ENCODE measurements at places on chromosomes 1 and 21. TPM values are rescaled to one million over a fixed set of nuclear protein-coding genes. Genes with fewer than 3 reads are reported as not detected.
A peak's percentile ranks its signal among the peaks of the same experiment; 100 is the strongest.

DNA sequence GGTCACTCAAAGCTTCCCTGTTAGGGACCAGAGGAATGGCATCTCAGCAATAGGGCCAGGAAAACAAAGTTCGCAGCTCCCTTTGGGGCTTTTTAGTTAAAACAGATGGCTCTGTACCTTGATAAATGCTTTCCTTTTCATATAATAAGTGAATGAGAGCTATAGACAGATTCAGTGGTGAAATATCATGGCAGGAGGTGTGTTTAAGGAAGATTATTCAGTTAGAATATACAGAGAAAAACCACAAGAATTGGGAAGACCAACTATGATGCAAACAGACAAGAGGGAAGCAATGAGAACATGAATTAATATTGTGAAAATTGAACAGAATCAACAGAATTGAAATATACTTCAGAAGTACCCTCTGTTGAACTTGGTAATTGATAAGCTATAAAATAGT lies 379.4 kb downstream of the PLPP3 start:
- H3K4me1 ChIP-seq = peaks cover 12% of the 10 kb centered on the region
- no peak overlapping the region for H3K4me3 ChIP-seq
- no peaks in the 10 kb centered on the region for H3K27me3 ChIP-seq
- no peak overlapping the region for H3K27ac ChIP-seq
- DNase-seq = no peak

The CLDN14 gene
- total RNA-seq = not detected

DNA sequence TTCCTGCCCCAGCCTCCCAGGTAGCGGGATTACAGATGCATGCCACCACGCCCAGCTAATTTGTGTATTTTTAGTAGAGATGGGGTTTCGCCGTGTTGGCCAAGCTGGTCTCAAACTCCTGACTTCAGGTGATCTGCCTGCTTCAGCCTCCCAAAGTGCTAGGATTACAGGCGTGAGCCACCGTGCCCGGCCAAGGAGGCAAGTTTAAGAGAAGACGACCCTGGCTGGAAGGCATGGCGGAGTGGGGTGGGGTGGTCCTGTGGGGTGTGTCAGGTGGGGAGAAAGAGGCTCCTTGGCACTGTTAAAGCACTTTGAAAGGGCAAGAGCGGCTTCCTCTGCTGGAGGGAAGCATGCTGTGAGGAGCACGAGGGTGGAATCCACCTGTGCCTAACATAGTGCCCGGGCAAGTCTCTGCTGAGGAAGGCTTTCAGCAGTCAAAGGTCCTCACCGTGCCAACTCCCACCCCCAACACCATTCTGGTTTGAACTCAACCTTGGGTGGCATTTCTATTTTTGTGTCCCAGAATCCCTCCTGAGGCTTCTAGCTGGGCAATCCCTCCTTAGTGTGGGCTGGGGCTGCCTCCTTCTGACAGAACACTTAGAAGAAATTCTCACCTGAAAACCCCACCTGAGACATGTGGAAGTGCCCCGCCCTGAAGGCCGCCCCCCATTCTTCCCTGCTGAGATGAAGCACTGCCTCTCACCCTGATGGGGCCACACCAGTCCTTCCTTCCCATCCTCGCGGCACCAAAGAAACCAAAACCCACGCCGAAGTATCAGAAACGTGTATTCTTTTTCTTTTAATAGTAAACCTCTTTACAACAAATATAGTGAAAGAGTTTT lies 37.4 kb downstream of the MEF2D start:
- peaks cover 22% of the 10 kb centered on the region for H3K36me3 ChIP-seq
- H3K4me1 ChIP-seq = peaks cover 18% of the 10 kb centered on the region
- H3K27me3 ChIP-seq = no peaks in the 10 kb centered on the region
- DNase-seq = no peak
- H3K4me3 ChIP-seq = no peak overlapping the region
- H3K27ac ChIP-seq = no peak overlapping the region

- DNase-seq = no peak
- no peak overlapping the region for H3K27ac ChIP-seq
- no peaks in the 10 kb centered on the region for H3K27me3 ChIP-seq
- H3K4me1 ChIP-seq = no peaks in the 10 kb centered on the region
- H3K4me3 ChIP-seq = no peak overlapping the region
These were observed 29.1 kb upstream of the F13B start for GRCh38 chr1:197096137-197096536.

- H3K36me3 ChIP-seq = no peaks in the 10 kb centered on the region
- H3K27me3 ChIP-seq = no peaks in the 10 kb centered on the region
- no peaks in the 10 kb centered on the region for H3K4me1 ChIP-seq
- H3K27ac ChIP-seq = no peak overlapping the region
These were observed 45.6 kb downstream of the XCL2 start for GRCh38 chr1:168498159-168498631.

DNA sequence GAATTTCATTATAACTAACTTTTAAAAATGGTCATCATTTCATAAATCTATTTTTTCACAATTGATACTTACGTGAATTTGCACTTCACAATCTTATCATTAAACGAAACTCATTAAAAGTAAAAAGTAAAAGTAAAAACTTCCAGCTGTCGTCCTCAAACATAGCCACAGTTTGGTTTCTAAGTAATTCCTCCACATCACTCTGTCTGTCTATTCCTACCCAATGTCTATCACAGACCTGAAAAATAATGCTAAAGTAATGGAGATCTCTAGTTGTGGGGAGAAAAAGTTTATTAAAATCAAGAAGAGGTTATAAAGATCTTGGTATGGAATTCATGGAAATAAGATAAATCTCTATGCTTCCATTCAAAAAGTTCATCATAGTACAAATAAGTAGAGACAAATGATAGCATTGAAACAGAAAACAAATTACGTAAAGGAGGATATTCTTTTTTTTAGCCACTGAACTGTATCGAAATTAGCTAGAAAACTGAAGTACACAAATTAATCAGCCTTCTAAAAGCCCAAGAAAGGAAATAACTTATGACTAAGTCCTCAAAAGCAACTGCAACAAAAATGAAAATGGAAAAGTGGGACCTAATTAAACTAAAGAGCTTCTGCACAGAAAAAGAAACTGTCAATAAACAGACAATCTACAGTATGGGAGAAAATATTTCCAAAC lies 148.6 kb downstream of the TIAM1 start:
- H3K27me3 ChIP-seq = no peaks in the 10 kb centered on the region
- H3K4me3 ChIP-seq = no peak overlapping the region
- H3K27ac ChIP-seq = no peak overlapping the region
- no peaks in the 10 kb centered on the region for H3K4me1 ChIP-seq

DNA sequence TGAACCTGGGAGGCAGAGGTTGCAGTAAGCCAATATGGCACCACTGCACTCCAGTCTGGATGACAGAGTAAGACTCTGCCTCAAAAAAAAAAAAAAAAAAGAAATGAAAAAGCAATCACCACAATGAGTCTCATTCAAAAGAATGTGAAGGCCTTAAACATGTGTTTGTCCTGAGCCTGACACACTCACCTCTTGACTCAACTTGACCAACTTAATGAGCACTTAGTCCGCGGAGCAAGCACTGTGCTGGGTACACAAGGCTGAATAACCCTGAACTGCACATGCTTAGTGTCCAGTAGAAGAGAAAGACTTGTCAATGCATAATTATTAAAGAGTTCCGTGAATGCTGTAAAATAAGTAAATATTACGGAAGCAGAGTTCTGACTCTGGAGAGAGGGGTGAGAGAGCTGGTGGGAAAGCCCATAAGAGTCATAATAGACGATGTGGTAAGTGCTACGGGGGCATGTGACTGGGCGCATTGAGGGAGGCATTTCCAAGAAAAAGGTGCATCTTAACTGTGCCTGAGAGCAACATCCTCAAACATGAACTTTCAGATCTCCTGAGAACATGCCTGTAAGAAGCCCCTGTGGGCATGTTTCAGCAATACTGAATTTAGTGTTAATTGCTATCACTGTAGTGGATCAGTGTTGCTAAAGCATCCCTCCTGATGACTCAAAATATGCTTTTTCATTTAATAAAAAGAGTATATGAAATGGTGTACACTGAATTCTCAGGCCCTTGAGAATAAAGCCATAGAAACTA lies 27.2 kb downstream of the MCOLN2 start:
- H3K27me3 ChIP-seq = no peaks in the 10 kb centered on the region
- no peaks in the 10 kb centered on the region for H3K4me1 ChIP-seq
- no peaks in the 10 kb centered on the region for H3K36me3 ChIP-seq
- H3K4me3 ChIP-seq = no peak overlapping the region
- H3K27ac ChIP-seq = no peak overlapping the region

GRCh38 chr21:43646550-43647260 lies 12.6 kb downstream of the HSF2BP start:
- DNase-seq = peak; percentile 90
- H3K27ac ChIP-seq = no peak overlapping the region
- no peak overlapping the region for H3K4me3 ChIP-seq
- no peaks in the 10 kb centered on the region for H3K36me3 ChIP-seq
- peaks cover 3% of the 10 kb centered on the region for H3K4me1 ChIP-seq
- no peaks in the 10 kb centered on the region for H3K27me3 ChIP-seq

DNA sequence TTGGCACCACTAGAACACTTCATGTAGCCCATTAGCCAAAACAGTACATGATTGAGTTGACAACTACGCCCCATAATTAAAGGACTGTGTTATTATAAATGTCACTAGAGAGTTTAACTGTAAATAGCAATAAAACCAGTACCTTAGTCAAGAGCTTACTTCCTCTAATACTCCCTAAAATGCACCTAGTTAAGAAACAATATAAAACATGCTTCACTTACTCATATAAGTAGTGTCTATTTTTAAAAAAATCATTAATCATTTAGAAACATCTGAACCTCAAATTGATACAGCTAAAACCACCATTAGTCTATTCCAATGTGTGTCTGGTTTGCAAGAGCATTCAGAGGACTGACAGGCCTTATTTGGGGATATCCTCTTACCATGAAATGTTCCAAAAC lies 25.3 kb downstream of the PTP4A2 start:
- no peak overlapping the region for H3K27ac ChIP-seq
- H3K4me3 ChIP-seq = no peak overlapping the region
- H3K27me3 ChIP-seq = no peaks in the 10 kb centered on the region
- peaks cover 14% of the 10 kb centered on the region for H3K36me3 ChIP-seq

GRCh38 chr1:162011337-162012012 lies 12.2 kb downstream of the OLFML2B start:
- no peak for DNase-seq
- no peak overlapping the region for H3K4me3 ChIP-seq
- no peaks in the 10 kb centered on the region for H3K27me3 ChIP-seq
- H3K36me3 ChIP-seq = no peaks in the 10 kb centered on the region
- H3K27ac ChIP-seq = no peak overlapping the region

The PTPN22 gene
- 2.6 TPM for total RNA-seq

All from thyroid gland (tissue), 4 donors.